ENCODE measurements at places on chromosomes 1 and 21.

DNA sequence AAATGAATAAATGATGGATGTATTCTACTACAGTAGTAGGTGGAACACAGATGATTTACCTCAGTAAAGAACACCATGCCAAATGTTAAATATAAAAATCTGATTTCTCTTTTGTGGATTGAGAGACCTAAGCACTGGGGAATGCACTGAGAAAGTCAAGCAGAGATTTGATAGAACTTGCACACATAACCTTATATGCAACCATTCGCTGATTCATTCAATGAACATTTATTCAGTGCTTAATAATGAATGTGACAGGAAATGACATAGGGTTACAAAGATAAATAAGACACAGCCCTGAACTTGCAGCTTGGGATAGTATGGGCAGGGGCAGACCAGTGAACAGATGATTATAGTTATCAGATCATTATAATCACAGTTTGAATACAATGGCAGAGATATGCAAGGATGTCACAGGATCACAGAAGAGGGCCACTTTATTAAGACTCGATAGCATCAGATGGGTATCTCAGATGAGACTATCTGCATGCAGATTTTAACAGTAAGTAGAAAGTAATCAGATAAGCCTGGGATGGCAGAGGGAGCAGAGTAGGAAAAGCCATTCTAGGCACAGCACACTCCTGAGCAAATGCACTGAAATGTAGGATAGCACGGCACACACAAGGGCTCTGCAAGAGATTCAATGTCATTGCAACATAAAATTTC, 169.4 kb downstream of the ASTN1 start:
- no peak for DNase-seq

GRCh38 chr1:2819831-2820730, 18.6 kb upstream of the TTC34 start:
- DNase-seq = no peak

GRCh38 chr21:26956216-26956615, 10.7 kb downstream of the ADAMTS5 start:
- DNase-seq = no peak

GRCh38 chr1:58157256-58157655, 389.3 kb downstream of the OMA1 start:
- DNase-seq = no peak

- no peak for DNase-seq
These were observed 190.2 kb upstream of the BRINP3 start for GRCh38 chr1:190667914-190668313.

DNA sequence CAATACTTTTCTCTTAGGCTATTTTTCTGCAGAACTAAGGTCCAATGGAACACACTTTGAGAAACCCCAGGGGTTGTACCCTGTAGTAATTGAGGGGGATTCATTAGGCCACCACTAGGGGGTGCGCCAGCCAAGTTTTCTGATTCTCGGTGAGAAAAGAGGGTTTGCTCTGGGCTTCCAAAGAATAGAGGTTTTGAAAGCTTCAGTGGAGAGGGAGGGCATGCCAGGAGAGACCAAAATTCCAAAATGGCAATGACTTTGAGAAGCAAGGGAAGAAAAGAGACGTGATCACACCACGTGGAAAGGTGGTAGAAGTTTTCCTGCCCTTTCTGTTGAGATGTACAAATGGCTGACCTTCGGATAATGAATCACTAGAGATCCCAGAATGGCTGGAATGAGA, 323.3 kb downstream of the RPS6KC1 start:
- DNase-seq = peak; percentile 34

GRCh38 chr1:207497941-207498340, 2.0 kb downstream of the CR1 start:
- DNase-seq = no peak

DNA sequence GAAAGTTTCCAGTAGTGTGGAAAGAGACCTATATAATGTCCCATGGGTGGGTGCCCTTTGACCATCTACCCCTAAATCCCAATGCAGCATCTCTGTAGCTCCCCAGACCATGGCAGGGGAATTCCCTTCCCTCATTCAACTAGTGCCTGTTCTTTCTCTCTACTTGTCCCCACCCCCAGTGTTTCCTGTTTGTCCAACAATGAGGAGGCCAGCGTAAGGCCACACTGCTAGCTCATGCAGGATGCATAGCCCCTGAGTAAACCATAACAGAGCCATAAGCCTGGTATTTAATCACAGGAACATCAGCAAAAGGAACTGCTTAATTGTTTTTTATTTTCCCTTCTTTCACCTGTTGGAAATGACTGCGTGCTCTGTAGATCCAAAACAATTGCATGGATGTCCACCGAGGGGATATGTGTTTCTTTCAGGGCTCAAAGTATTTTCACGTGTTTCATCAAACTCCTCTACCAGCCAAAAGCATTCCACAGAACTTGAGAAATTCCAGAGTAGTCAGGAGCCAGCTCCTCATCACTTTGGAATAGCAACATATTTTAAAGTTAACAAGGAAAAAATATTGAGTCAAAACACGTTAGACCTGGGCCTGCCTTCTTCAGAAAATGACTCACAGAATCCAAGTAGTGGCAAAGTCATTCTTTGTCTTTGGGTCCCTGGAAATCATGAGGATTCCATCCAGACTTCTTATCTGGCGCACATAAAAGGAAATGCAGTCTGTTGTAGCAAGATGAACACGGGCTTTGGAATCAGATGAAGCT, 162.5 kb upstream of the SGIP1 start:
- DNase-seq = no peak

GRCh38 chr21:39180429-39181019, 2.7 kb downstream of the PSMG1 start:
- no peak for DNase-seq

- DNase-seq = no peak
These were observed 923 bp upstream of the IFNGR2 start for GRCh38 chr21:33402001-33402979.

DNA sequence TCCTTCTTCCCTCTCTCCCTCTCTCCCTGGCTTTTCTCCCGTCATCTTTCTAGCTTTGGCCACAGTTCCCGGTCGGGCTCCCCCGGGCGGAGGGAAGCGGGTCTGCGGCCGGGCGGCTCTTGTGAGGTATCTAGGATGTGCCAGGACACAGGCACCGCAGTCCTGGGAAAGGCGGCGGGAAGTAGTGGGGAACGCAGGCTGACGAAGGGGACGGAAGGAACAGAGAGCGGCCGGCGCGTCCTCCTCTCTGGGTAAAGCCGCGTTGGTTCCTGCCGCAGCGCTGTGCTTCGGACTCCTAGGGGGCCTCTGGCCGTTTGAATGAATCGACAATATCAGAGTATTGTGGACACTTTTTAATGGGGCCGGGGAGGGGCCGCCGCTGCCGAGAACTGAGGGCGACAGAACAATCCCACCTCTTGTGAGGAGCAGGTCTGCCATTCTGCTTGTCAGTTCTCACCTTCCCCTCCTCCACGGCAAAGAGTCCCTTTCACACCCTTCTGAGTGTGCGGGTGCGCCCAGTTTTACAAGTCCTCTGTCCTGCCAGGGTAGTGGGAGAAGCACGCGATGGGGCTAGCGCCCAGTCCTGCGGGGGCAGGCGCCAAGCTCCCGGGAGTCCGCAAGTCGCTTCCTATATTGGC, 1.2 kb upstream of the LHX9 start:
- DNase-seq = peak; percentile 64

GRCh38 chr1:235176486-235176885, 15.4 kb upstream of the RBM34 start:
- no peak for DNase-seq

DNA sequence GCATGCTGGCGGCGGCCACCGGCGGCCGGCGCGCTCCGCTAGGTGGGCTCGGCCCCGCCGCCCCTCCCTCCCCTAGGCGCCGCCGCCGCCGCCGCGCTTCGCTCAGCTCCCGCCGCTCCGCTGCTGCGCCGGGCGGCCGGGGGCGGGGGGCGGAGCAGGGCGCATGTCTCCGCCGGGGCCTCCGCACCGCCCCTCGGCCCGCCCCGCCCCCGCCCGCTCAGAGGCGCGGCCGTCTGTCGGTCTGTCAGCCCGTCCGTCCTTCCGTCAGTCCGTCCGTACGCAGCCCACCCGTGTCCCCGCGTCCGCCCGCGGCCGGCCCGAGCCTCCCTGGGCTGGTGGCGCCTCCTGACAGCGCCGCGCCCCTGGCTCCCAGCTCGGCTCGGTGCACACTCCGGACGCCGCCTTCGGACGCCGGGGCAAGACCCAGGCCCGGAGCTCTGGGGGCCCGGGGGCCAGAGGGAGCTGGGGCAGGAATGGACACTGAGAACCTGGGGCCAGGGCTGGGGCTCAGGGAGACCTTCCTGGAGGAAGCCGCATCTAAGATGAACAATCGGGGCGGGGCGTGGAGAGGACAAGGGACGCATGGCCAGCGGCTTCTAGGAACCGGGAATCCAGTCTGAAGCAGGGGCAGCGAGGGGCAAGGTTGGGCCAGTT, at the start of gene GPR153:
Gene GPR153 (minus strand): TSS at position 138 of the 654 bp plus-strand sequence. CDS start 6,193 bp downstream, outside the sequence.
- no peak for DNase-seq

DNA sequence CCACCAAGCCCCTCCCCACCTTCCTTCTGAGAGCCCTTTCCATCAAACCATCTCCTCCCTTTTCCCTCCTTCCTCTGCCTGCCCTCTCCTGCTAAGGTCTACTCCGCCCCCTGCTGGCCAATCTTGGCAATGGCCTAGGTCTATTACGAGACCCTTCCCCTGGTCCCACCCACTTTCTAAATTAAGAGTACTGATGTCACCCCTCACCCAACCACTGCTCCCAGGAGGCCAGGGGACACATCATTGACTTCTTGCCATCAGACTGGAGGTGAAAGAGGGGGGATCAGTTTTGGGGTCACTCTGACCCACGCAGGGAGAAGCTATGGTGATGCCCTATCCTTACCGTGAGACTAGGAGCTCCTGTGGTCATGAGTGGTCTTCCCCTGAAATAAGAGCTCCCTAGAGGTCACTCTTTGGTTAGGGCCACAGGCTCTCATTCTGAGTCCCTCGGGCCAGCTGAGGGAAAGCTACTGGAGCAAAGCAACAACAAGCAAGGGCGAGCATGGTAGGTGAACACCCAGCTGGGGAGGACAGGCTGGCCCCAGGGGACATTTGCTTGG, 34.6 kb upstream of the S100A7 start:
- DNase-seq = peak; percentile 73

DNA sequence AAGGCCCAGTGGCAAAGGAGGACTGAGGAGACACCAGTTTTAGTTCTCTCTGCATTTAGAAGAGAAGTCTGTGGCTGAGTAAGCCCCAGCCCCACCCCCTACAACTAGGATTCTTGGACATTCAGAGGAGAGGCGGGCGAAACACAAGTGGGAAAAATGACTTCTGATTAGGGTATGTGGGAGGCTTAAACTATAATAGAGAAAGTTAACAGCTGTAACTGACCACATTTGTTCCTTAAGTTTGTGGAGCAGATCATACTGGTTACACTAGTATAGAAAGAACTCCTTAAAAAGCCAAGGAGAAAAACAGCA, 11.2 kb upstream of the TRIM33 start:
- DNase-seq = no peak

GRCh38 chr1:169572187-169572586, 14.1 kb downstream of the F5 start:
- DNase-seq = no peak

DNA sequence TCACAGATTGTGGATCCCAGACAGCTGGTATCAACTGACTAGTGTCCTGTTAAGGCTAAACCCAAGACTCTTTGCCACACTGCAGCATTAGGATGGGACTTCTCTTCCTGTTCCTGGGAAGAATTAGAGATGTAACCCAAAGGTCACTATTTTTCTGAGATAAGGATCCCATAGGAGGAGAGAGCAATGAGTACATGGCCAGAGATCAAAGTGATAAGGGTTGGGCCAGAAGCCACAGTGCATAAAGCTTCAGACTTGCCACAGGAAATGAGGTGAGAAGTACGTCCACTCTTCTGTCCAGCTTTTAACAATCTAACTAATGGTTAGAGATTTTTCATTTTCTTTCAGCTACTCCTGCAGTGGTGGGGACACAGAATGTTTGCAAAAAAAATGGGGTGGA, at the start of gene HSD3B1:
Gene HSD3B1 (plus strand): TSS at position 270 of the 400 bp plus-strand sequence. CDS start 267 bp downstream, outside the sequence.
- no peak for DNase-seq
